ENCODE measurements at places on chromosomes 1 and 21.

GRCh38 chr1:32372149-32372756 lies 9.9 kb downstream of the TSSK3 start:
- no peak for DNase-seq

DNA sequence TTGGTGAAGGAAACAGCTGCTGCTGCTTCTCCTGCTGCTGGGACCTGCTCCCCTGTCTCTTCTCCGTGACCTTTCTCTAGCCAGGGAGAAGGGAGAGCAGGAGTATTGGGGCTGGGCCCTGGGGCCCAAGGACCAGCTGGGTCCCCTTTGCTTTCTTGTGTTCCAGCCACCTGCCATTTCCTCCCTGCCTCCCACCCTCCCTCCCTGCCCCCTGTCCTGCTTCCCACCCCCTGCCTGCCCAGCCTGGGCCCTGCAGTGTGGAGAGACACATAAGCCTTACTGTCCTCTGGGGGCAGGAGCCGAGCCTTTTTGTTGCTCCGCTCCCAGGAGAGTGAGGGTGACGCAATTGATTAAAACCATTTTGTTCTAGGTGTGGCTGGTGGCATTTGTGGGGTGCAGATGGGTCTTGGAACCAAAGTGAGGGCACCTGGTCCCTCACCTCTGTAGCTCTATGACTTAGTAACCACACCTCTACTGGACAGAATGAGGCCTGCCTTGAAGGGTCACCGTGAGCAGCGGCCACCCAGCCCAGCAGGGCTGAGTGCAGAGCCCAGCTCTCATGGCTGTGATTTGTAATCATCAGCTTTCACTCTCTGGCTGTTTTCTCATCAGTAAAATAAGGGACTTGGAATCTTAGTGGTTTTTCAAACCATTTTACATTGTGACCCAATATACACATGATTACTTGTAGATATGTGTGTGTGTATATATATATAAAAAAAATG lies 13.9 kb upstream of the TMEM222 start:
- DNase-seq = no peak

- peak; percentile 21 for DNase-seq
These were observed 536 bp downstream of the LGALS8 start for GRCh38 chr1:236524142-236524894.

DNA sequence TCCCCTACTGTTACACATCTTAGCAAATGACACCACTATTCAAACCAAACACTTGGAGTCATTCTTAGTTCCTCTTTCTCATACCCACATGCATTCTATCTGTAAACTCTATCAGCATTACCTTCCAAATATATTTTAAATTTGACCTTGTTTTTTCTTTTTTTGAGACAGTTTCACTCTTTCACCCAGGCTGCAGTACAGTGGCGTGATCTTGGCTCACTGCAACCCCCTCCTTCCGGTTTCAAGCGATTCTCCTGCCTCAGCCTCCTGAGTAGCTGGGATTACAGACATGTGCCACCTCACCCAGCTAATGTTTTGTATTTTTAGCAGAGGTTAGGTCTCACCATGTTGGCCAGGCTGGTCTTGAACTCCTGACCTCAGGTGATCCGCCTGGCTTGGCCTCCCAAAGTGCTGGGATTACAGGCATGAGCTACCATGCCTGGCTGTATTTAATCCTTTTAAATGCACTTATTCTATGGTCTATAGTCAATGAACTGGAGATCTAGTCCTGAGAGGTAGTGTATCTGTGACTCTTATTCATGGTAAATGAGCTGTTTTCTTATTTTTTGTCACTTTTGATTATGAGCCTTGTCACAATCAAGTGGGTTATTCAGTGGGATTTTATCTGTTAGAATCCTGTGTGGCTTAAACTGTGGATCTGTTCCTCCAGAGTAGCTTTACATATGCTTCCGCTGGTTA lies 73.1 kb downstream of the GATAD2B start:
- no peak for DNase-seq

- DNase-seq = no peak
These were observed 18.7 kb upstream of the PLA2G5 start for GRCh38 chr1:20051218-20051829.

GRCh38 chr1:12447307-12447706 lies 170.7 kb downstream of the DHRS3 start:
- no peak for DNase-seq

DNA sequence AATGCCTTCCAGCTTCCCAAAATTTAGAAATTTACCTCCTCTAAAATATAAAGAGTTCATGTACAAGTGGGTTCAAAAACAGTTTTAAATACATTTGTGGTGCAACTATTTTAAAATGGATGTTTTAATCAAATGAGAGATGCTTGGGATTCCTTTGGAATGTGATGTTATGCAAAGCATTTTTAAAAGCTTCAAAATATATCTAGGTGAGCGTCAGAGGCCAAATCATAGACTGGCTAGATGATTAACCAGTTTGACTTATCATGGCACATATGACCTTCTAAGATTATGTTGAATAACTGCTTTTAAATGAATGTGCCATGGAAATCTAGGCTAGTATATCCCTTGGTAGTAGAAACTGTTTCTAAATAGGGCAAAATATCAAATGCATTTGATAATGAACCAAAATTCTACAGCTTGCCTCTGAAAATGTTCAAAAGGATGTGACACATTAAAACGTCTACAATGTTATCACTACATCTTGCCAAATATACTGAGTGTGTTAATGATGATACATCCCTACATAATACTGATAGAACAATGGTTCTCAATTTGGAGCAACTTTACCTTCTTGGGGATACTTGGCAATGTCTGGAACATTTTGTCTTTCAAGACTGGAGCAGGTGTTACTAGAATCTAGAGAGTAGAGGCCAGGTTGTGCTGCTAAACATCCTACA lies 650.9 kb upstream of the ADGRL2 start:
- DNase-seq = no peak

DNA sequence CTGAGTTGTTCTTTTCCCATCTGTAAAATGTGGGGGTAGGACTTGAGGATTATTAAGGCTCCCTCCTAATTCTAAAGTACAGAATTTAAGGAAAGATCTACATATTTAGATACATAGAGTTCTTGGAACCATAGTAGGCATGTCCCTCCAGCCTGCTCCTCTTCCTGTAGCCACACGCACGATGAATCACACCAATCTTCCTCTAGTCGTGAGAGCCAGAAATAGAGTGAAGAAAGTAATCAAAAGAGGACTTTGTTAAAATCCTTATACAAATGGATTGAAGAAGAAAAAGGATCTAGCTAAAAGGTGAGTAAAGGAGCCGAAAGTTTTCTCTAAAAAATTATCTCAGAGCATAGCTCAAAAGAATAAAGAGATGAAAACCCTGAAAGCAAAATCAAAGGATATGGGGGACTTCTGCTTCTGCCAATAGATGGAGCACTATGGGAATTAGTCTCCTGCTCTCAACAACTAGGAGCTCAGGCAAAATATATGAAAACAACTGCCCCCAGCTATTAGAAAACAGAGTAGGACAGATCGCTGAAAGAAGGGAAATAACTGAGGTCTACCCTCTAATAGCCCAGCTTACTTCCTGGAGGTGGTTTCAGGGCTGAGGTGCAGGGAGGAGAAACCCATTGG lies 8.5 kb downstream of the C1orf141 start:
- no peak for DNase-seq

- DNase-seq = no peak
These were observed 195.2 kb downstream of the PBX1 start for GRCh38 chr1:164754088-164754600.

DNA sequence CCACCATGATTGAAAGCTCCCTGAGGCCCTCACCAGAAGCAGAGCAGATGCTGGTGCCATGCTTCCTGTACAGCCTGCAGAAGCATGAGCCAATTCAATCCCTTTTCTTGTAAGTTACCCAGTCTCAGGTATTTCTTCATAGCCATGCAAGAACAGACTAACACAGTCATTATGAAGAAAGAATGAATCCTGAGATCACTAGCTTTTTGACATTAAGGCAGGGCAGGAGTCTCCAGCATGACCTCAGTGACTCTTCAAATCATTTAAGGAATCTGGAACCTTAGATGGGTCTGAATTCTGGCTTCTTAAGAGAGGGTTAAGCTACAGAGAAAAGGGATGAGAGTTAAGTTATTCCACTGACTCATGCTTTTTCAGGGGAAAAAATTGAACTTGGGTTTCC lies 79.0 kb downstream of the PTPN14 start:
- no peak for DNase-seq

Data from stimulated activated CD4-positive, alpha-beta T cell treated with anti-CD3 and anti-CD28 coated beads, Interleukin-1b, Interleukin-23, amount 100 ng/mL, for 24 hours (primary cell).